ENCODE measurements at places on chromosomes 16 and 17.

- DNase-seq: no peak
Measured at GRCh38 chr17:16473044-16474011, 18.7 kb downstream of the LRRC75A start.

DNA sequence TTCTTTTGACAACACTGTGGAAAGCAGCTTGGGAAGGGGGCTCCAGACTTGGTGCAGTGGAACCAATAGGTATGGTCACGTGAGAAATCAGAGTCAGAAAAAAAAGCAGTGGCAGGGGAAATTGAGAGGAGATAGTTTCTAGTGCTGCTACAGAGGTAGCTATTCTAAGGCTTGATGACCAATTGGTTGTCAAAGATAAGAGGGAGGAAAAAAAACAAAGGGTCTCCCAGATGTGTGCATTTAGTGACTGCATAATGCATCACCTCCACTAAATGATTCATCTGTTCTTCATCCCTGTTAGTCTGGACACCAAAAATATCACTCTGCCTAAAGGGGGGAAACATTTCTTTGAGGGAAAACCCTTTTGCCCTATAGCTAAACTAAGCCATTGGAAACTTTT is 56.5 kb downstream of the PIGL start:
- no peak for DNase-seq

GRCh38 chr17:75219815-75220214 is 14.3 kb downstream of the NUP85 start:
- no peak for DNase-seq

- no peak for DNase-seq
Measured at GRCh38 chr17:3788200-3788599, 12.8 kb downstream of the ITGAE start.

- DNase-seq: no peak
Measured at GRCh38 chr16:58025351-58026138, at the start of gene MMP15. Gene MMP15, plus strand, starts transcription at chr16:58025754. Its CDS starts 597 bp downstream, at chr16:58026351.

DNA sequence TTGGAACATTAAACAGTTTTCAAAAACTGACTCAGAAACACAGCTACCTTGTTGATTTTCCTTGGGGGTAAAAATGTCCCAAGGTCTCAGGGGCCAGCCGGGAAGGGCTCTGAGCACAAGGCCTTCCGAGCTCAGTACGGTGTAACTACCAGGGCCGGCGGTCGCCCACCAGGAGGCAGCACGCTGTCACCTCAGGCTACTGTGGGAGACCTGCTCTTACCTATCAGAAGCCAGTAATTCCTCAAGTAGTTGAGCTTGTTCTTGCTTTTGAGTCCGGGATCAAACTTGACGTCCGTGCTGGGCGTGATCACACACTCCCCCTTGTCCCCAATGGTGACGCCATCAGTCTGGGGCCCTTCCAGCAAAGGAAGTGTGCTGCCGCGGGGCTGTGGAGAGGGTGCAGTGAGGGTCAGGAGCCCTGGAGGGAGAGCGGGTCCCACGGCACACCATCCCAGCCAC is 43.4 kb upstream of the ICAM2 start:
- DNase-seq: no peak

DNA sequence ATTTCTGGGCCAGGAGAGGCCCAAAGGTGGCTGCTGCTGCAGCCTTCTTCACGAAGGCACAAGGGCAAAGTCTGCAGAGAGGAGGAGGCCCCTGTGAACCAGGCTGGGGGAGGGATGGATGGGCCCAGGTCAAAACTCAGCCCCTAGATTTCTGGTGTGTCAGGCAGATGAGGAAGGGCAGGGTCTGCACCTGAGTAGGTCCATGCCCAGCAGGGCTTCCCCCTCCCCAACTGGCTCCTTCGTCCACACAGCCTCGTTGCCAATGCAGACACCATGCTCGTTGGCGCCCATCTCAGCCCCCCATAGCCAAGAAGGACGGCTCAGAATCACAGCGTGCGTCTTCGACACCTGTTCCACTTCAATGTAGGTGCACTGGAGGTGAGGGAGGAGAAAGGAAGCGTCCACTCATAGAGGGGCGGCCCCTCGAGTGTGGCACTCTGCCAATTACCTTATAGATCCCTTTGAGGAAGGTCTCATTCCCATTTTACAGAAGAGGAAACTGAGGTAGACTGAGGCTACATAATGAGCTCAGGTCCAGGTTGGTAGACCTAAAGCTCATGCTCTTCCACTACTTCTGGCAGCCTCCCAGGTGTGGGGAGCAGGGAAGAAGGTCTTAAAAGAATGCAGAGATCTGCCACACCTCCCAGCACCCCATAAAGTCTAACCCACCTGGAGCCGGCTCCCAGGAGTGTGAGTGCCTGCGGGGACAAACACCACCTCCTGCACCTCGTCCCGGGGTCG is 902 bp downstream of the SCRN2 start:
- no peak for DNase-seq

DNA sequence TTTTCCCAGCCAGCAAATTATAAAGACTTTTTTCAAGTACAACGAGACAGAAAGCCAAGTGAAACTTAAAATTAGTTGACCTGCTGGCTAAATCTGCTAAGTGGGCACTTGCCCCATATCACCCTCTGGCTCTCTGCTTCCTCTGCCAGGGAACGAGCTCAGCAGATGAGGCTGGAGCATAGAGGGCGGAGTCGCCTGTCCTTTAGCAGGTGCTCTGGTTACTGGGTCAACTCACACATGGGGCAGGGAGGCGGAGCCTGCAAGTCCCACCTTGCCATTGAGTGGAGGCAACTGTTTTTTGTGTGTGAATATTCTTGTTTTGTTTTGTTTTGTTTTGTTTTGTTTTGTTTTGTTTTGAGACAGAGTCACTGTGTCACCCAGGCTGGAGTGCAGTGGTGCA is 62.5 kb downstream of the EMP2 start:
- DNase-seq: no peak

DNA sequence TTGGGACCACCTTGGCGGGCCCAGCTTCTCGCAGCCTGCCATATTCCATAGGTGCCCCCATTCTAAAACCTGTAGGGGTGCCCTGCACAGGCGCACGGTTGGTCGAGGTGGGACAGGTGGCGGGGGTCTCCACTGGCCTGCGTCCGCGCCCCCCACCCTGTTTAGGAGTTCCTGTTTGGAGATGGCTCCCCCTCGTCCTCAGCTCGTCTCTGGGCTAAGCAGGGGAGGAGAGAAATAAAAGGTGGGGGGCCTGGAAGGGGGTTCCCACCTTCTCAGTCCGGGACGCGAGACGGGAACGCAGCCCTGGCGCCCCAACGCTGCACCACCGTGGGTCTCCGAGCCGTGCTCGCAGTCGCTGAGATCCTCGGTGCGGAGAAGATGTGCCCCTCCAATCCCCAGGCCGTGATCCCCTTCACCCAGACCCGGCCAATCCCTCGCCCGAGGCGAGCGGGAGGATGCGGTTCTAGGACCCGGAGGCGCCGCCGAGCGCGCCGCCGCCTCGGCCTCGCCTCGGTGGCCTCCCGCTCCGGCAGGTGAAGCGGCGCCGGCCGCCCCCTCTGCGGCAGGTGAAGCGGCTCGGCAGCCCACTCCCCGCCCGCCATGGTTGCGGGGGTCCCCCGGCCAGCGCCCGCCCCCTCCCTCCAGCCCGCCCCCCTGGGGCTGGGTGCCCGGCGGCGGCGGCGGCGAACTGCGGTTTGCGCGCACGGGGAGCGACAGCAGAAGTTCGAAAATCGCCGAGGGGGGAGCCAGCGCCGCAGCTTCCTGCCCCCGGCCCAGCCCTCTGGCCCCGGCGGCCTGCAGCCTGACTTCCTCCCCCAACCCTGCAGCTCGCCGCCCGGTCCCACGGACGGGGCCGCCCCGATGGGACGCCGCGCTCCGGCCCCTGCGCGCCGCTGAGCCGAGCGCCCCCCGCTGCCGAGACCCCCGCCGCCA is at the start of gene FMNL1:
Gene FMNL1 (plus strand): TSS at position 805 of the 933 bp plus-strand sequence. CDS start 240 bp downstream, outside the sequence.
- DNase-seq: no peak

DNA sequence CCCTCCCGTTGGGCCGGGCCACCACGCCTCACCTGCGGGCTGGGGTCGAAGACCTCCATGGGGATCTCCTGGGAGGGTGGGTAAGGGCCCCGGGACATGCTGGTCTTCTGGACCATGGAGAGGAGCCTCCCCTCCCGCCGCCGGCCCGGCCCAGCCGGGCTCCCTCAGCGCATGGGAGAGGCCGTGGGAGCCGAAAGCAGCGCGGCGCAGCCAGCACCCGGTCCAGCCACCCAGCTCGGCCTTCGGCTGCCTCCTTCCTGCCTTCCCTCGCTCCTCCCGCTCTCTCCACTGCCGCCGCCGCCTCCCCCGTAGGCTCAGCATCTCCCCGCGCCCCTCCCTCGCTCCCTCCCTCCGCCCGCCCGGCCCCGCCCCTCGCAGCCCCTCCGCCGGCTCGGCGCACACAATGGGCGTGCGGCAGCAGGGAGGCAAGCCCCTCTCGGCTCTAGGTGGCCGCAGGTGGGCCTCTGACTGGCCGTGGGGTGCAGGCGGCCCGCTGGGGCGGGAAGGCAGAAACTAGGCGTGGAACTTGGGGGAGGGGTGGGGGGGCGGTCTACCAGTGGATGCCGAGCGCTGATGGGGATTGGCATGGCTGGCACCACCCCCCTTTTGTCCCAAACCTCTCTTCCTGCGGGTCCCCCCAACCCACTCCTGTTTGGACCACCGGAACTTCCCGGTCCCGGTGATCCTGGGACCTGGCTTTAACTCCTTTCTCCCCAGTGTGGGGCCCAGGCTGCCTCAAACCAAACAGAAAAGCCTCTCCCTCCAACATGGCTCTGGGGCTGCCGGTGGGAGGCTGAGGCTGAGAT is at the start of gene CACNB1:
Gene CACNB1 (minus strand): TSS at position 290 of the 806 bp plus-strand sequence. CDS start 174 bp downstream, at position 116.
- peak; percentile 44 for DNase-seq

GRCh38 chr17:51833045-51833444 is 325.5 kb downstream of the CA10 start:
- DNase-seq: no peak

- no peak for DNase-seq
Measured at GRCh38 chr16:24748242-24748641, 18.8 kb downstream of the TNRC6A start.

DNA sequence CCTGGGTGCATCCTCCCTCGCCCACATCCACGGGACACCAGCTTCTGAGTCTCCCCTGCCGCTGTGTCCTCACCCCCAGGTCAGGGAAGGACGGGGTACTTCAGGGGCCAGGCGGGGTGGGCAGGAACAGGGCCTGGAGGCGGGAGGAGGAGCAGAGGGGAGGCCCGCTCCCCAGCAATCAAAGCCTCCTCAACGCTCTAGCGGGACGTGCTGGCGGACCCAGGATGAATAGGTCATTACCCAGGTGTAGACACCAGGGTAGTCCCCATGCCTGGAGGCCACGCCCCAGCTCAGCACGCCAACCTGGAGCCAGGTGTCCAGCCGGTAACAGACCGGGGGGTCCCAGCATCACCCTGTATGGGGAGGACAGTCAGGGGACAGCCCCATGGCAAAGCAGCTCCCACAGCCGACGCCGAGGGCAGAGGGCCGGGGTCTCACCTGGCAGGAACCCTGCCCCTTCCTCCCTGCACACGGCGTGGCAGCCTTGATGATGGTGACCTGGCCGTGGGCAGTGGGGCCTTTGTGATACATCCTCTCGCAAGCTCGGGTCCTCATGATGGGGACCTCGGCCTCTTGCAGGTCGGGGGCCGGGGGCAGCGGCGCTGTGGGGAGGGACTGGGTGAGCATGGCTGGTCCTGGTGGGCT is 24.2 kb downstream of the TPSD1 start:
- no peak for DNase-seq

GRCh38 chr16:800834-801511 is 439 bp upstream of the GNG13 start:
- DNase-seq: no peak

DNA sequence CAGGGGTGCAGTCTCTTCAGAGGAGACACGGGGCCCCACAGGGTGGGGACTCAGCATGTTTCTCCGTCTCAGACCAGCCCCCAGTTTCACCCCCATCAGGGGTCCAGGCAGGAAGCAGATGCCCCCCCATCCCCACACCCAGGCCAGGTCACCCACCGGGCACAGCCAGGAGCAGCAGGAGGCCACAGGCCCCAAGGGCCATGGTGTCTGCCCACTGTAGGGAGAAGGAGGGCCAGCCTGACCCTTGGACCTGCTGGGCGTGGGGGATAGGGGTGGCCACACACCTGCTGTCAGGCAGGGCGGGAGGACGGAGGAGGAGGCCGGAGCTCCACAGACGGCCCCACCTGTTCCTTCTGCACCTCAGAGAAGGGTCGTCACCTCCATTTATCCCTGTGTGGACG is at the start of gene TPSG1:
Gene TPSG1 (minus strand): TSS at position 218 of the 401 bp plus-strand sequence. CDS start 16 bp downstream, at position 202.
- no peak for DNase-seq

DNA sequence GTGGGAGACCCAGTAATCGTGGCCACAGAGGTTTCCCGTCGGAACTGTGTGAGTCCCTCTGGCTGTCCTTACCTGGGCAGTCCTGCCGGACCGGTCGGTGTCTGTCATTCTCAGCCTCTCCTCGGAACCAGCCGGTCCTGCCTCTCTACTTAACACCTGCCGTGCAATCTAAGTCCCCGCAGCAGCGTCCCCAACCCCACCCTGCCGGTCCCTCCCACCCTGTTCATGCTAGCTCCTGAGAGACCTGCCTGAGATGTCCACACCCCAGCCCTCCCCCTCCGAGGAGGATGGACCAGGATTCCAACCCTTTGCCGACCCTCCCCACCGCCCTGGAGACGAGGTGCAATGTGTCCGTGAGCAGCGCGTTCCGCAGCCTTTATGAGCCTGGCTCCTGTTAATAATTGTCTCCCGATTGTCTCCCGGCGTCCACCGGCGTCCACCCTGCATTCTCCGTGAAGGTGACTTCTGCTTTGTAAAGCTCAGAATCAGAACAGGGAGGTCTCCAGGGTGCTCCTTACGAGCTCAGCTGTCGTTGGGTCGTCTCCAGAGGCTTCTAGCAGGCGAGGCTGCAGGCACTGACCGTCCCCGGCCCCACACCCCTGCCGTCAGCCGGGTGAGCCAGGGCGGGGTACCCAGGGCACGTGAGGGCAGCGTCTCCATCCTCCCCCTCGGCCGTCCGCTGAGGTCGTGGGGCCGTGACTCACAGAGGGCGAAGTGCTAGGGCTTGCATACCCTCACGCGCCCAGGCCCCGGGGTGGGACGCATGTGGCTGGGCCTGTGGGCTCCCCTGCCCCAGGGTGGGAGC is 10.1 kb downstream of the METRNL start:
- DNase-seq: no peak
